ENCODE measurements at places on chromosomes 7 and 10.
A peak's percentile ranks its signal among the peaks of the same experiment; 100 is the strongest.

- DNase-seq, result no peak
Observed at GRCh38 chr7:141454338-141454737, 96.9 kb upstream of the AGK start.

- no peak for DNase-seq
Observed at GRCh38 chr10:124866812-124867211, 65.2 kb downstream of the ABRAXAS2 start.

DNA sequence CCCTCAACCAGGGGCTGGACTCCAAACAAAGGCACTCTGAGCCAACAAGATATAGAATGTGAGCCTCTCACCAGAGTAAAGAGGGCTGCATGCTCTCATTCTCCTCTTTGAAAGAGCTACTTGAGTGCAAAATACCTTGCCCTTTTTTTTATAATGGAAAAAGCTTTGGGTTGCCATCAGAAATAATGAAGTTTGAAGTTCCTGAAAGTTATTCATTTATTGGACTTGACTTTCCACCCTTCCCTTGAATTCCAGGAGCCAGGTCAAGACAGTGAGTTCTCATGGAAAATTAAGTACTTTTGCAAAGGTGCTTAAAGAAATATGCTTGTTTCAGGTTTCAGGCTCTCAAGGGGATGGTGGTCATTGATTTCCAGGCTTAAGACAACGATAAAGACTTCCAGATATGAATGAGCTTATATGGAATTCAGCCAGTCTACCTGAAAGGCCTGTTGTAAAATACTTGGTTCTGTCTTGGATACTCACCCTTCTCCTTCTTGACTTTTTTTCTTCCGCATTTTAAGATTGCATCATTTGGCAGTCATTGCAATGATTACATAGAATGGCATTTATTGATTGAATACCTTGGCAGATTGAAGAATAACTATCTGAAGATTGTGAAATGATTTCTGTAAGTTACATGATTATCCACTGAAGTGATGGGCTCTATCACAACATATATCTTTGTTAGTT, 696.4 kb downstream of the INHBA start:
- no peak for DNase-seq

GRCh38 chr10:35035606-35036005, 54.5 kb downstream of the CUL2 start:
- no peak for DNase-seq

GRCh38 chr7:45278763-45279398, 121.3 kb downstream of the RAMP3 start:
- no peak for DNase-seq

DNA sequence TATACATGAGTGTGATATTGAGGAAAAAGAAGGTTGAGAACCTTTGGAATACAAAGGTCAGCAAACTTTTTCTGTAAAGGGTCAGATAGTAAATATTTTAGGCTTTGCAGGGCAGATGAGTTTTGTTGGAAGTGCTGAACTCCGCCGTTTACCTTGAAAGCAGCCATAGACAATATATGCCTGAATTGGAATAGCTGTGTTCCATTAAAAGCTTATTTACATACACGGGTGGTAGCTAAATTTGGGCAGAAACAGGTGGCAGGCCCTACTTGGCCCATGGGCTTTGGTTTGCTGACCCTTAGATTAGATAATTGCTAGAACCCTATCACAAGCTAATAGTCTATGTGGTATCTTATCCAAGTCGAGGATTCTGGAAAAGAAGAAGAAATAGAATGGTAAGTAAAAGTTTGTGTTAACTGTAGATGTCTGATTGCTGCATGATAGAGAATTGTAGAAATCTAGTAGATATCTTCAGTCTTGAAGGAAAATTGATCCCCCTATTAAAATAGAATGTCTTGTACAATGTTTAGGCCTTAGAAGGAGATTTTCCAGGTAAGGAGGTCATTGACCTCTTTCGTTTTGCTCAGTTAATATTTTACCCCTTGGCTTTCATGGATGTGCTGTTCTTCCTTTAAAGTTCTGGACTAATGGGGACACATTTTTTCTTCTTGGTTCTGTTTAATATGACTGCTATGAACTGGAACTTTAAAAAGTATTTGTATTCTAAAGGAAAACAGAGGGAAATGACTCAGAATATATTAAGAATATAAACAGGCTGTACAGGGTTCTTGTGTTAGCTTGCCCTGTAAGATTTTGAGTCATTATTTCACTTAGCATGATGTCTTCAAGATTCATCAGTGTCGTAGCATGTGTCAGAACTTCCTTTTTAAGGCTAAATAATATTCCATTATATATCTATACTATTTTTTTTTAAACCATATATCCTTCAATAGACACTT, 8.0 kb downstream of the RBM33 start:
- DNase-seq, result no peak

GRCh38 chr10:77837248-77837924, 89.2 kb downstream of the DLG5 start:
- peak; percentile 62 for DNase-seq

DNA sequence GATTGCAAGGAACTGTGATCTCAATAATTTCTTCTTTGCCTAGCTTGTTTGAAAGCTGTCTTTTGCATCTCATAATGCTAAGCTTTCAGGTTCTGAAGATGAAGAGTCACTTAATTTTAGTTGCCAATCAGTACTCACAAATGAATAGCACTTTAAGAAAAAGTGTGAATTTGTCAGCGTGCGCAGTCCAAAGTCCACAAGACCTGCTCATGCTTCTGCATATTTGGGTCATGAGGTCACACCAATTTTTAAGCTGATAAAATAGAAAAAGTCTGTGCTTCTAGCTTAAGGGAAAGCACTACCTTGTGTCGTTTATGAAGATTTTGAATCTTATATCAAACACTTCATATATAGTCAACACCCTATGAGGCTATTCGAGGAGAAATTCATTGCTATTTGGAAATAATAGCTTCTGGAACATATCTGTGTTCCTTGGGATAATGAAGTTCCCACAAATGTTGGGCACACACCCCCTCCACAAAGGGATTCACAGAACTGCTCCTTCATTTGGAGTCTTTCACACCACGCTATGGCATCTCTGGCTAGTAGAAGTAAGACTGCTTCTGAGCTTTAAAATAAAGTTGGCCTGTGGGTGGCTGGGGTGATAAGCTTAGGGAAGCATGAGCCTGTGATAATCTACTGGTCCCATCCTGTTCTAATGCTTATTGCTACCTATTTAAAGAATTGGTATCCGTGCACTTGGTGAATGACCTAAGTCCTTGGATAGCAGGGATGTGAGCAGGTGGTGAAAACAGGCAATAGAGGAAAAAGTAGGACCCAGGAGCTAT, 33.3 kb downstream of the A1CF start:
- DNase-seq, result no peak

DNA sequence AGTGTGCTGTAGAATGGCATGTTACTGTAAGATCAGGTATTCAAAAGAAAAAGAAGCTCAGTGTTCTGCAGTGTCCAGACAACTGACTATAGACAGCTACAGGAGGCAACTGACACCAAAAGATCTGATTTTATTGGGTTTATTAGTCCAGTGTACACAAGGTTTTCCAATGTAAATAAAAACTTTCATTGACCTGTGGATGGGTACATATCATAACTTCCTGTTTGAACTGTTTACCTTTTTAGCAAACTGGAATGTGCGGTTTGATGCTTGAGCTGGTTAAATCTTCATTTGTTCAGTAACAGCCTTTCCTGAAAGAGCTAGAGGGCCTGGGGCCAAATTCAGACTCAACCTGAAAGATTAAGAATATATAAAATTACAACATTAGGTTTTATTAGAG, 172.6 kb upstream of the SP8 start:
- no peak for DNase-seq

- DNase-seq, result no peak
Observed at GRCh38 chr7:25805027-25805687, 346.8 kb upstream of the NFE2L3 start.

DNA sequence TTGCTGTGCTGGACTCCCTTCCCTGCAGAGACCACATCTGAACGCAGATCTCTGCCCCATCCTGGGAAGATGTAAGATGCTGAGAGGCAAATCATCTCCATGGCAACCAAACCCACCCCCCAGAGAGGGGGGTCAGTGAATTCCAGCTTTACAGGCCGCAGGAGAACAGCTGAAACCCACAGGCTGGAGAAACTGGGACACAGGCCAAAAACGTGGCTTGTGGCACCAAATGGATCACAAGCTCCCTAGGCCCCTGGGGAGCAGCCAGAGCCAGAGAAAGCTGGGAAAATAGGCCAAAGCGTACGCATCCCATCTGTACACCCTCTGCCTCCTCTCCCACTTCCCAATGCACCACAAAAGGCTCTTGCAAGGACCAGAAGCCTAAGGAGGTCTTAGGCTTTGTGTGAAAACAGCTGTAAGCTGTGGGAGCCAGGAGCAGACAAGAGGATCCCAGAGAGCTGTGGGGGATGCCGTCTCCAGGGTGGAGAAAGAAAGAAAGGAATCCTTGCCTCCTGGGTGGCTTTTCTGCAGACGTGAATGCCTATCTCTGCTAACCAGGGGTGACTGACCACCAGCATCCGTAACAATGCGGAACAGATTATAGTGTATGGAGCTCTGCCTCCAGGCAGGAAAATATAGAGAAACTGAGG, 59.5 kb downstream of the TMEM130 start:
- no peak for DNase-seq

DNA sequence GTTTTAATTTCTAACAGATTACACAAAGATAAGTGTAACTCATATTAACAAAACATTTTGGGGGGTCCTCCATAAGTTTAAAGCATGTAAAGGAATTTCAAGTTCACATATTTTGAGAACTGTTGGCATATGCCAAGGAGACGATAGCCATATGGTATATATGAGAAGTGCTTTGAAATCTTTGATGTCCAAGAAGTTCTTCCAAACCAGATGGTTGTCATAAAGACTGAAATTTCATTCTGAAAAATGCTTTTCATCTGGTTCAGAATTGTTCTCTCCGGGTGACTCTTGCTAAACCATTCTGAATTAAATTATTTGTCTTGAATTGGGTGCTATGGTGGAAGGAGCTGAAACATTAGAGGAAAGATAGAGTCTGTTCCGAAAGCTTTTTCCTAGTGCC, 513.0 kb upstream of the AKR1E2 start:
- DNase-seq, result no peak

- no peak for DNase-seq
Observed at GRCh38 chr10:6871128-6871527, 291.1 kb upstream of the PRKCQ start.

DNA sequence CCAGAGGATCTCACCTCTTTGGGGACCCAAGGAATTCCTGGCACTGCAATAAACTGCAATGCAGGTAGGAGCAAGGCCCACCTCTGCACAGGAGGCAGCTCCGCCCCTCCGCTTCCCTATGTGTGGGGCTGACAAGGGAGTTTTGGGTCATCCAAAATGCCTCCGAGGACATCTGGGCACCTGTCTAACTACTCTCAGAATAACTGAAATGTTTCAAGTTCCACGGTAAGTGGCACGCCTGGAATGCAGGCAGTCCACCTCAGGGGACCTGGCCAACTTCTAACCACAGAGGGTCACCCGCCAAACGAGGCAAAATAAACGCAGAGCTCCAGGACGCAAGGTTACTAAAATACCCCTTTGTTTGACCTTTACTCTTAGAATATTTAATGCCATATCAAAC, 102.5 kb downstream of the FGFR2 start:
- no peak for DNase-seq

- DNase-seq, result no peak
Observed at GRCh38 chr10:132961420-132961786, 19.0 kb upstream of the CFAP46 start.

DNA sequence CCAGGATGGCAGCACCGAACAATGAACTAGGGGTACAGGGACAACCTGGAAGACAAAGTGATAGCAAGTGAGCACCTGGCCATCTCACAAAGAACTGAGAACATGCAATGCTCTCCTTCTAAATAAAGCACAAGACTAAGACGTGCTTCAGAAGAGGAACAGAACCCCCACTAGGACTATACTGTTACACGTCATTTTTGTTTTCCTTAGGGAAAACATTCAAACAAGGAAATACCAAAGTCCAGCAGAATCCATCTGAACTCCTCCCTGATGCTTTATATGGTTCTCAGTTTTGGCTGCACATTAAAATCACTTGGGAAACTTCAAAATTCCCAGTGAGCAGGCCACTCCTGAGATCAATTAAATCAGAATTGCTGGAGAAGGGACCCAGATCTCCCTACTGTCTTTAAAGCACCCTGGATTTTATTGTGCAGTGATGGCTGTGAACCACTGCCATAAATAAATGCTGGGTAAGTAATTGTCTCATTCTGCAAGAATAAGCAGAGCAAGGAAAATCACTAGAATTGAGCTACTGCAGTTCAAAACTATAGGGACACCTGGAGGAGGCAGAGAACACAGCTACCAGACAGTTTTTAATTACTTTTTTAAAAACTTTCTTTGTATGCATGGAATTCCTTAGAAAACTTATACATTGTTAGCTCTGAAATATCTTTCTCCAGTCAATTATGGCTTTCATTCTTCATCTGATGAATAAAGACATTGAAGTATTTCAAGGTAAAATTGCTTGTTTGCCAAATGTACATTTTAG, 866.5 kb upstream of the GHITM start:
- no peak for DNase-seq

GRCh38 chr7:154855366-154855765, 147.6 kb downstream of the PAXIP1 start:
- no peak for DNase-seq

GRCh38 chr7:101598986-101599771, 29.9 kb downstream of the MYL10 start:
- no peak for DNase-seq

DNA sequence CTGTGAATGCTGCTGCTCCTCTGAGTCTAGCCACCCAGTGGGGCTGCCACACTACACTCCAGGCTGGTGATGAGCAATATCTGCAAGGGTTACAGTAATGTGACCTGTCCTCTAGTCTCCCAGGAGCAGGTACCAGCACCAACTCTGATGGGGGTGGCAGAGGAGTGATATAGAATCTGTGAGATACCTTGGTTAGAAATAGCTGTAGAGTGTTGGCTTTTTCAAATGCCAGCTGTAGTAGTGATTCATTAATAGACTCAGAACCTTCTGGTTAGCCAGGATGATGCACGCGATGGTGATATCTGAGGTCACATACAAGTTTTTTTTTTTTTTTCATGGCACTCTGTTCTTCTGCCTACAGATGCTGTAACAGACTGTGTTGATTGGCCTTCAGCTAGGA, 757.1 kb downstream of the INHBA start:
- DNase-seq, result no peak

GRCh38 chr10:3496138-3496537, 288.9 kb downstream of the KLF6 start:
- no peak for DNase-seq

GRCh38 chr10:43376828-43377423, 5.5 kb downstream of the FXYD4 start:
- DNase-seq, result no peak

Measured in stimulated activated CD4-positive, alpha-beta T cell treated with anti-CD3 and anti-CD28 coated beads, Interleukin-2, amount 100 ng/mL, for 24 hours (primary cell).